Progenitor cell of endocrine pancreas (in vitro differentiated cells): ENCODE measurements at places on chromosomes 3 and 15.

GRCh38 chr15:78077871-78078210 is 330 bp upstream of the TBC1D2B start:
- no peak for DNase-seq

- DNase-seq: no peak
These were observed 831.0 kb downstream of the TUSC7 start for GRCh38 chr3:117540597-117540996.

GRCh38 chr3:12041446-12042041 is 37.4 kb downstream of the SYN2 start:
- no peak for DNase-seq

GRCh38 chr15:43190178-43190577 is 5.0 kb downstream of the CCNDBP1 start:
- no peak for DNase-seq

DNA sequence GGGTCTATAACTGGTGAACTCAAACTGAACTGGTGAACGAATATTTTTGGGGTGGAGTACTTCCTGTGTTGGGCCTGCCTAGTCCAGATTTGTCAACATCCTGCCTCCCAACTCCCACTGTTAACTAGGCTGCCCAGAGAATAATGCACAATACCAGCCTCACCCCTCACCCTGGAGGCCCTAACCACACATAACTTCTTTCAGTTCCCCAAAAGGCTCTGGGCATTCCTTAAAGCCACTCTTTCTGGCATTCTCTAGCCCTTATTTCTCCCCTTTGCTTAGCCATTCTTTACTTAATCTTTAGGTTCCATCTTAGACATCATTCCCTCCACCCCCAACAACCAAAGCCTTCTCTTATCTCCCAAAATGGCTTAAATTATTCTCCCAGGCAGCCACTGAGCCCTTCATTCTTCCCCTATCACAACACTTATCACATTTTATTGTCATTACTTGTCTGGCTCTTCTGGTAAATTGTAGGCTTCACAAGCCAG is 9.1 kb upstream of the SEC11A start:
- DNase-seq: no peak

GRCh38 chr15:63906266-63906584 is 72.5 kb upstream of the HERC1 start:
- DNase-seq: no peak
